ENCODE measurements at places on chromosomes 6 and 20.

GRCh38 chr20:2125474-2126112, 24.0 kb downstream of the STK35 start:
- DNase-seq = no peak

DNA sequence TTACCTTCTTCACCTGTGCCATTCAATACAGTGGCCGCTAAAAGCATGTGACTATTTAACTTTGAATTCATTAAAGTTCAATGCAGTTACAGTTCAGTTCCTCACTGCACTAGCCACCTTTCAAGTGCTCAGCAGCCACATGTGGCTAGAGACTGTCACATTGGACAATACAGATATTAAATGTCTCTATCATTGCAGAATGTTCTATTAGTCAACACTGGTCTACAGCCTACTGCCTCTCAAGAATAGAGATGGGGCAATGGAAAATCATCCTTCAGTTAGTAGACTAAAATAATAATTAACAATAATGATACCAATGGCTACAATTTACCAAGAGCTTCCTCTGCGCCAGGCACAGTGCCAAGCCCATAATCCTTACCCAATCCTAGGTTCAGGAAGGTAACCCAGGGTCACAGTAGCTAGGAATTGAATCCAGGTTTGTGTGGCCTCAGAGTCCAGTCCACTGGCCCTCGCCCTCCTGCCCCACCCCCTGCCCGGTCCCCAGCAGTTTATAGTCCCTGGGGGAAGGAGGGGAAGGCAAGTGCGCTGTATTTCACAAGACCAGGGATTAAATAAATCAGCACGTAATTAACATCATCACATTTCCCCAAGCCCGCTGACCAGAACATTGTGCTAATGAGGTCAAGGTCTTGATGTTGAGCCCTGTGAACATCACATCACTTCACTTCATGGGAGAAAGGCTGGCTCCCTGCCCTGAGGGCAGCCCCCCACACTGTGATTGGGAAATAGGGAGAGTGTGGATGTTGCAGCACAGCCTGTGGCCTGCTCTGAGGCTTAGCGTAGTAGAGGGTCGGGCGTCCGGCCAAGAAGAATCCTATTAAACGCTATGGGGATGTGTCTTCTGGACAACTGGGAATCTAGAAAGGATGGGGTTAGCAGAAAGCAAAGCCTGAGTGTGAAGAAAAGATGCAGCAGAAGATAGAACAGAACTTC, 147.2 kb downstream of the VEGFA start:
- DNase-seq = no peak

GRCh38 chr6:25242567-25242966, 36.6 kb upstream of the CARMIL1 start:
- no peak for DNase-seq

DNA sequence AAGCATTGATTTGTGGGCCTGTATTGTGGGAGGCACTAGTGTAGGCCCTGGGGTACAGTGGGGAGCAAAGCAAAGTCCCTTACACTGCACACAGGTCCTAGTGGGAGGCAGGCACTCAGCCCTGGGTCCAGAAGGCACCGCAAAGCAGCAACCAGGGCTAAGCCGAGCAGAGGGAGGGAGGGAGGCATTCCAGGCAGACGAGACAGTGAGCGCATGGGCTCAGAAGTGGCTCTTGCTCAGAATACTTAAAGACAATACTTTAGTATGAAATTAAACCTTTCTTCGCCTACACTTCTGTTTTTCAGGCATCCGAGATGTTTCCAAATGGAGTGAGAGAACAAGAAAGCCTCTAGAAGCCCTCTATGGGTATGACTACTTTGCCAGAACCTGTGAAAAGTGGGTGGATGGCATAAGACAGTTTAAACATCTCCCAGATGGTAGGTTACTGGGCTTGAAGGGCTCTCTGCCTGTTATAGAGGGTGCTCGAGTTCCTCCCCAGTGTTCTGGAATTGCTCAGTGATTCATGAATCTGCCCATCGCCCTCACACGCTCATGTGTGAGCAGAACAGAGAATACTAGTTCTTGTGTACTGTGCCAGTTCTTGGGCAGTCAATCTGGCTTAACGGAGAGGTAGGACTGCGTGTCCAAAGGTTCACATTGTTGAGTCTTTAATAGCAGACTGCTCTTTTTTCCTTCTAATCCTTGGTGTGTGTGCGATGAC, 18.7 kb downstream of the BPHL start:
- DNase-seq = no peak

DNA sequence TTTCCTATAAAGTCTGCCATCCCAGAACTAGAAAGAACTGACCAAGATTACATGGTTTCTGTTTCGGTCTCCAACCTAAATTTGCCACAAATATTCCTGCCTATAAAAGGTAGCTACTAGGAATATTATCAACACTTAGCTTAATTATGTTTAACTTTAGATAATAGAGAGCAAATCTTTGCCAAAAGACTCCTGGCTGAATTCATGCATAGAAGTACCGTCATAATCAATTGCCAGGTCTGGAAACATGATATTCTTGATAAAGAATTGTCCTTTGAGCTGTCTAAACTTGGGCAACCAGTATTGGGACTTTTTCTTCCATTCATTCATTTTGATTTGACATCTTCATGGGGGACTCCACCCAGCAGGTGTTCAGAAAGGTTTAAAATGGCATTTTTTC, 22.4 kb downstream of the CALHM6 start:
- DNase-seq = no peak

- DNase-seq = no peak
Observed at GRCh38 chr20:44282192-44282591, 28.8 kb downstream of the FITM2 start.

GRCh38 chr6:45872827-45873365, 142.8 kb downstream of the CLIC5 start:
- DNase-seq = no peak

GRCh38 chr6:157323966-157324300, 614 bp upstream of the TMEM242 start:
- peak; percentile 26 for DNase-seq

DNA sequence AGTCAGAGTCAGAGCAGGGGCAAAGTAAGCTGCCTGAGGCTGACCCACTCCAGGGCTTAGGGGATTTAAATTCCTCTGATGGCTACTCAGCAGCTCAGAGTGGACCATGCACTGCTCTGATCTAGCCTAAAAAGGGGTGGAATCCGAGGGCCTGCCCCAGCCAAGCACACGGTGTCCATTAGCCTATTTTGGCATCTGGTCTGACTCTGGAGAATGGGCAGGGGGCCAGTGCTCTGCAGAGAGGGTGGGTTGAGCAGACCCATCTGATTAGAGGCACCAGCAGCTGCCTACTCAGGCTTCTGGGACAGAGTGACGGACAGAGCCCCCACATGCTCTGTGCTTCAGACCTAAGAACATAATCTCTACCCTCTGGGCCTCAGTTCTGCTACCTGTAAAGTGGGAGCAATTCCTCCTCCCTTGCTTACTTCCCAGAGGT, 25.9 kb upstream of the TGM2 start:
- no peak for DNase-seq

DNA sequence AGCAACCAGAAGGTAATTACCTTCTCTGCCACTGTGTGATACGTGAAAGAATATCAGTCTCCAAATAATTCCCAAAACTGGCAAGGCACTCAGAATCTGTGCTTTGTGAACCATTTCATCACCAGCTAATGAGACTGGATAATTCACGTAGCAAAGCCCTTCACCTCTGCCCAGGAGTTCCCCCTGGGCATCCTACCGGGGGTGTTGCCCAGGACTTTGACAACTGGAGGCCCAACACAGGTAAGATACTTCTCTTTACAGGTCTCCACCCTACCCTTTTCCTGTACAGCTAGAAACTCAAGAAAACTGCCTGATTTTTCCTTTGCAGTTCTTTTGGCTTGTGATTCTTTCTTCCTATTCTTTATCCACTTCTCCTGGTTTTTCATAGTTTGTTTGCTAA, 2.7 kb upstream of the CD24 start:
- no peak for DNase-seq

DNA sequence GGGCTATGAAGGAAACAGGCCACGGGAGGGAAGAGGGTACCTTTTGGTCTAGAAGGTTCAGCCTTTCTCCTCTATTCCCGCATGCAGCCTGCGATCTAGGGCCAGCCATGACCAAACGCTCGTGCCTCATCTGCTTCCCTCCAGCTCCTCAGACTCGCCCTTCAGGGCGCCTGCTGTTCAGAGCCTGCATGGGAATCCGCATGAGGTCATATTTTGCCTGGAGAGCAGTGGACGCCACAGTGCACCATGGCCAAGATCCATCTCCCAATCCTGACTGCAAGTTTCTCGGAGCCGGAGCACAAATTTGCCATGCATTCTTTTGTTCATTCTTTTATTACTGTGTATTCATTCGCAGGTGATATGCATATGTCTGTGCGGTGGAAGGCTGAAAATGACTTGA, 608.1 kb downstream of the QKI start:
- no peak for DNase-seq

GRCh38 chr6:50831186-50831585, 12.5 kb downstream of the TFAP2B start:
- no peak for DNase-seq

- peak; percentile 28 for DNase-seq
Observed at GRCh38 chr6:137217801-137218472, 1.2 kb downstream of the IFNGR1 start.

DNA sequence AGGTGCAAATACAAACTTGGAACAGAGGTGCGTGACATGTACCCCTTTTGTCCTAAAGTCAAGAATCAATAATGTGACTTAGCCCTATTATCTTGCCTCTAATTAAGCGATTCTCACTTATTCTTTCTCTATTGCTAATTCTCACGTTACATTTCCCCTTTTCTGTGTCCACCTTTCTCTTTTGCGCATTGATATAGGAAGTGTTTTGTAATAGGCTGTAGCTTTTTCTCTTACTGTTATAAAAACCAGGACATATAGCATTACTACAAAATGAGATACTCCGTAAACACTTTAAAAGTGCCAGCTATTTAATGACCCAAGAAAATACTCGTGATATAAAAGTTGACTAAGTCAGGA, 669 bp upstream of the TMEM30A start:
- no peak for DNase-seq
